Activated naive CD4-positive, alpha-beta T cell treated with Interleukin-2 at 50 U/mL for 16 hours (primary cell): ENCODE measurements at places on chromosomes 16 and 17.
A peak's percentile ranks its signal among the peaks of the same experiment; 100 is the strongest.

DNA sequence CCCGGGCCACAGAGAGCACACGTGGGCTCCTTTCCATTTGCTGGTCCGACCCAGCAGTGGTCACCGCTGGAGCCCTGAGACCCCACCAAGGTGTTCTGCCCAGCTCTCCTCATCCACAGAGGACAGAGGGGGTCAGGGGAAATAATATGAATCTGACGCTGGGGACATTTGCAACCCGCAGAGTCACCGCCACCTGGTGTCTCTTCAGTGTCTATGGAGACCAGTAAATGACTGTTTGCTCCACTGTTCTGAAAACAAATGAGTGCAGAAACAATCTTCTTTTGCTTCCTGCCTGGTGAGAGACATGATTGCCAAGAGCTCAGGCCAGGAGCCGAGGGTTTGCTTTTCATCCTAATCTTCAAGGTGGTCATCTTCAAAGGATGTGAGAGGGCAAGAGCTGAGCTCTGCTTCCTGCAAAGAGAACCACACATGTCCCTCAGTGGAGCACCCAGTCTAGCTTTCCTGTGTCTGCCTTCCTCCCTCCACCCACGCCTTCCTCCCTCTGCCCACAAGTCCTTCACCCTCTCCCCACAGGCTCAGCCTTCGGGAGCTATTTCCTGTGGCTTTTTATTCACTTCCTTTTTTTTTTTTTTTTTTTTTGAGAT is 14.7 kb upstream of the KLHDC4 start:
- DNase-seq, result peak; percentile 48

DNA sequence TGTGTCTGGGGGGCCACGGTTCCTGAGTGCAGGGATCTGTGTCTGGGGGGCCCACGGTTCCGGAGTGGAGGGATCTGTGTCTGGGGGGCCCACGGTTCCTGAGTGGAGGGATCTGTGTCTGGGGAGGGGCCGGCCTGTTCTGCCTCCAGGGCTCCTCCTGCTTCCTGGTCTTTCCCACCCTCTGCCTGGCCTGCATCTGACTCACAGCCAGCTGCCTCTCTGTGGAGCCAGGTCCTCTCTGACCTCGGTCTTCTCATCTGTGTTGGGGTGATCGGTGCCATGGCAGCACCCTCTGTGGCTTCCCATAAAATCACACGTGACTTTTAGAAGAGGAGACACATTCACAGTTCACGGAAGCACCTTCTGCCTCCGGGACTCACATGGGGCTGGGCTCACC is 50.3 kb downstream of the ZFPM1 start:
- no peak for DNase-seq

- DNase-seq, result no peak
These were observed 31.4 kb upstream of the PMFBP1 start for GRCh38 chr16:72203401-72203800.

- DNase-seq, result no peak
These were observed 27.2 kb downstream of the RPH3AL start for GRCh38 chr17:325270-326009.

- no peak for DNase-seq
These were observed 78.5 kb downstream of the WWOX start for GRCh38 chr16:78177987-78178386.

DNA sequence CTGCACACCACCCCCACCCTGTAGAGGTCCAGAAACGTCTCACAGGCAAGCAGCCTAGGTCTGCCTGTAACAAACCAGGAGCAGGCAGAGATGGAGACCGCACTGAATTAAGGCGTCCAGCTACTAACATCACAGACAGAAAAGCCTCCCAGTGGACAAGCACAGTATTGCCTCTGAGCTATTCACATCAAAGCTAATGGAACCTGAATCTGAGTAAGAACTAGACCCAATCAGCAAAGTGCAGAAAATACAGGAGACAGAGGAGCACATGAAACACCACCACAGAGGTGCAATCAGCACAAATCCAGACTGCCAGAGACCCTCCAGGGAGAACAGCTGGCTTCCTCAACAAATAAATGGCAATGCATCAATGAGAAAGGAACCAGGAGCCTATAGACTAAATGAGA is 22.2 kb upstream of the PEMT start:
- DNase-seq, result peak; percentile 51

- DNase-seq, result no peak
These were observed 91.3 kb upstream of the SEC14L1 start for GRCh38 chr17:77049440-77049839.

GRCh38 chr17:66858226-66859083 is 23.5 kb downstream of the CACNG5 start:
- DNase-seq, result no peak

GRCh38 chr16:64499211-64499610 is 622.7 kb downstream of the CDH11 start:
- DNase-seq, result no peak

GRCh38 chr17:79891113-79891730 is 52.0 kb upstream of the CBX4 start:
- DNase-seq, result no peak

GRCh38 chr17:76103274-76104139 is at the start of gene EXOC7:
TSS of gene EXOC7 (minus strand) at chr17:76103787. CDS start at chr17:76103692, 95 bp downstream.
- DNase-seq, result peak; percentile 94

- DNase-seq, result no peak
These were observed 153.2 kb upstream of the MON1B start for GRCh38 chr16:77037696-77038347.

- DNase-seq, result peak; percentile 7
These were observed 580 bp downstream of the BCAR1 start for GRCh38 chr16:75250809-75251279.

DNA sequence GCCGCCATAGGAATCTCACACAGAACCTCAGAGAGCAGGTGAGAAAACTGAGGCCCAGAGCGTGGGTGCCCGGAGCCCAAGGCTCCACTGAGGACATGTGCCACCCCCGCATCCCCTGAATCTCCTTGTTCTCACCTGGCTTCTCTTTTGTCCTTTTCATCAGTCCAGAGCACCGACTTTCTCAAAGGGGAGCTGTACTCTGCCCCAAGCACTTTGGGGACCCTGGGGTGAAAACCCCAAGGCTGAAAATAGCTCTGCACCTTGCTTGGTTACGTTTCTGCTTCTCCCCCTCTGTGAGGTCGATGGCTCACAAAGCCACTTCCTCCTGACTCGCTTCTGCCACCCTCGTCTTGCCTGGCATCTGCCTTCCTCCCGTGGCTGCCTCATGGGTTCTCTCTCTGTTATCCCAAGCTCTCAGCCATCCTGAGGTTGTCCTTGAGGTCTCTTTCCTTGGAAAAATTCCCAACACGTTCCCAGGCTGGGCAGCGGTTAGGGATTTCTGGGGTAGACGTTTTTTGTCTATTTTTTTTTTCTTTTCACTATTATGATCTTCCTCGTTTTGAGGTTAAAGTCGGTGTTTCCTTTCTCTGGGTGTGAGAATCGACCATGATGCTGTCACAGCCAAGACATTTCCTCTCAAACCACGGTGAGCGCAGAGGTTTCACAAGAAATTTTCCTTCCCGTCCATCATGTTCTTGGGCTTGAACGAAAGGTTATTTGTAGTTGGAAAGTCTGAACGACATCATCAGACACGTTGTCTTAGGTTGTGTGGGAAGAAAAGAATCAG is 37.2 kb downstream of the IRF8 start:
- DNase-seq, result peak; percentile 79

GRCh38 chr17:47872019-47872650 is 21.2 kb upstream of the SP6 start:
- DNase-seq, result no peak

GRCh38 chr17:7056386-7056785 is 12.5 kb upstream of the SLC16A11 start:
- DNase-seq, result no peak

GRCh38 chr16:89350701-89351380 is 133.3 kb downstream of the ZNF778 start:
- peak; percentile 63 for DNase-seq

DNA sequence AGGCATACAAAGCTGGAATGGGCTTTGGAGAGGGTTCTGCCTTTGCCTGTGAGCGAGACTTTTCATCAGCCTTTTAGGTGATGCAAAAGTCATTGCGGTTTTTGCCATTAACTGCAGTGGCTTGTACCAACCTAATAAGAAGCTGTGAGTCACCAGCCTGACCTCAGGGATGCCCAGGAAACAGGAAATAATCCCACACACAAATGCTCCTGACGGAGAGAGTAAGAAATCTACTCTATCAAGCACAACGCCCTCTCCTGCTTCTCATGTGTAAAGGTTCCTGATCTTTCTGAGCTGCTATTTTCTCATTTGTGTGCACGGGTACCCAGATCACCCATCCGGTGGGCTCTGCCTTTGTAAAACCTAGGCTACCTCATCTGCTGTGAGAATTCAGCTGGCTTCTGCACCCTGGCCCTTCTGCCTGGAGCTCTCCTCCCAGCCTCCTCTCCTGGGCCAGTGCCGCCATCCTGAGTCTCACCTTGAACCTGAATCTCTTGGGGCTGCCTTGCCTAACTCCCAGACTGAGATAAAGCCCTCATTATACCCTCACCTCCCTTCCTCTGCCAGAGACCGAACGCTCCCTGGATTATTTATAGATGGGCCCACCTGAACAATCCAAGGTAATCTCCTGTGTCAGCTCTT is 299.7 kb downstream of the C16orf95 start:
- DNase-seq, result no peak

- peak; percentile 85 for DNase-seq
These were observed 1.8 kb downstream of the GJD3 start for GRCh38 chr17:40362696-40363110.

DNA sequence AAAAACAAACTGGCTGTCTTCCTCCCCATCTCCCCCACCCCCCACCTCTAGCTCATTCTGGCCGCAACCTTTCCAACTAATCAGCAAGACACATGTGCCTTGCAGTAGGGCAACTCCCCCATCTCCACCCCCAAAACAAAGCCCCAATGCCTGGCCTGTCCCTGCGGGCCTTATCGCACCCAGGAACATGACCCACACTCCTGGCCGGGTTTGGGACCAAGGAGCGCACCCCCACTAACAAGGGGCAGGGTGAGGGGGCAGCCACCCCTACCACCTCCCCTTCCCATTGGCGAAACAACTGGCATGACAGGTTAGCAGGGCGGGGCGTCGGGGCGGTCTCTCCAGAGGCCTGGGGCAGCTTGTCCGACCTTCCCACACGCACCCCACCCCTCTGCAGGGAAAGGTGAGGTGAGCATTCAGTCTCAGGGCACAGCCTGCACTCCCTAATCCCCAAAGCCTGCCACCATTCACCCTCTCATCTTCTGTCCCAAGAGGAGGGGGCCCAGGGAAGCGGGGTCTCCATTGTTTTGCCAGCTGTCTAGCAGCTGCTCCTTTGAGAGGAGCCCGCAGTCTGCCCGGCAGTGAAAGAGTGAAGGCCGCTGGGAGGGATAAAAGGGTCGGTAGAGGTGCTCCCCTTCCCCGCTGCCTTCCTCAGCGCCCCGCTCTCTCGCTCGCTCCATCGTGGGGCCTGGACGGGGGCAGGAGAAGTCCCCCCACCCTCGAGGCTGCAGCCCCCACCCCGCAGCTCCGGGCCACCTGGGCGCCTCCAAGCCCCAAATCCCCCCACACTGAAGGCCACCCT is 765 bp downstream of the MYO18A start:
- no peak for DNase-seq

GRCh38 chr17:39950871-39951348 is 11.9 kb upstream of the GSDMA start:
- DNase-seq, result no peak

- no peak for DNase-seq
These were observed 21.1 kb upstream of the DOK4 start for GRCh38 chr16:57507136-57508034.

GRCh38 chr16:57504001-57504400 is 17.7 kb upstream of the DOK4 start:
- DNase-seq, result no peak

GRCh38 chr17:9444687-9445086 is 130.9 kb downstream of the STX8 start:
- no peak for DNase-seq

- no peak for DNase-seq
These were observed 17.1 kb downstream of the FTO start for GRCh38 chr16:53721017-53721416.
